ENCODE measurements at places on chromosomes 11 and 22.

- no peak for DNase-seq
These were observed 48.1 kb downstream of the CYTH4 start for GRCh38 chr22:37330200-37331033.

- no peak for DNase-seq
These were observed 20.0 kb downstream of the ADAMTS8 start for GRCh38 chr11:130408401-130408890.

DNA sequence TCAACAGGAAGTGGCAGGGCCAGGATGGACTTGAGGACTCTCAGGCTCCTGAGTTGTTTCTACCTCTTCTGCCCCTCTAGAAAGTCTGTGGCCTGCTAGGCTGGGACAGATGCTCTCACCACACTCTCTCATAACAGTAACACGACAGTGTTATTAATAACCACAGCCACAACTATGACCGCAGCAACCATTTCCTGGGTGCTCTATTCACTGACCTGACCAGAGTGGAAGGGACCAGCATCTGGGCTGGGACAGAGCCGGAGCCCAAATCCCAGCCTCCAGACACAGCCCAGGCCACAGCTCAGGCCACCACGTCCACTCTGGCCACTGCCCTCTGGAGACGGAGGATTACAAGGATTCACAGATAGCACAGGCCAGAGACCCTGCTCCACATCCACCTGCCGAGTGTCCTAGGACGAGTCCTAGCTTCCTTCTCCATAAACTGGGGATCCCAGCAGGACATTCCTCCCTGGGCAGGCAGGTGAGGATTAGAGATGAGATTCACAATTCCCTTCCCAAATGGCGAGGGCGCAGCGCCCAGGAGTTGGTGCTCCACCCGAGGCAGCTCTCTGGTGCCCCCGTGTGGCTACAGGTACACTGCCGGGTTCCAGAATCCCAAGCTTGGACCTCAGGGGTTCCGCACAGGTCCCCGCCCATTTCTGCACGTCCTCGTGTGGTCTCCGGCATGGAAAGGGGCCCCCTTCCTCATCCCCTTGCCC, 7.1 kb downstream of the PNPLA5 start:
- DNase-seq = no peak

GRCh38 chr11:70471254-70471653, 72.9 kb downstream of the CTTN start:
- no peak for DNase-seq

DNA sequence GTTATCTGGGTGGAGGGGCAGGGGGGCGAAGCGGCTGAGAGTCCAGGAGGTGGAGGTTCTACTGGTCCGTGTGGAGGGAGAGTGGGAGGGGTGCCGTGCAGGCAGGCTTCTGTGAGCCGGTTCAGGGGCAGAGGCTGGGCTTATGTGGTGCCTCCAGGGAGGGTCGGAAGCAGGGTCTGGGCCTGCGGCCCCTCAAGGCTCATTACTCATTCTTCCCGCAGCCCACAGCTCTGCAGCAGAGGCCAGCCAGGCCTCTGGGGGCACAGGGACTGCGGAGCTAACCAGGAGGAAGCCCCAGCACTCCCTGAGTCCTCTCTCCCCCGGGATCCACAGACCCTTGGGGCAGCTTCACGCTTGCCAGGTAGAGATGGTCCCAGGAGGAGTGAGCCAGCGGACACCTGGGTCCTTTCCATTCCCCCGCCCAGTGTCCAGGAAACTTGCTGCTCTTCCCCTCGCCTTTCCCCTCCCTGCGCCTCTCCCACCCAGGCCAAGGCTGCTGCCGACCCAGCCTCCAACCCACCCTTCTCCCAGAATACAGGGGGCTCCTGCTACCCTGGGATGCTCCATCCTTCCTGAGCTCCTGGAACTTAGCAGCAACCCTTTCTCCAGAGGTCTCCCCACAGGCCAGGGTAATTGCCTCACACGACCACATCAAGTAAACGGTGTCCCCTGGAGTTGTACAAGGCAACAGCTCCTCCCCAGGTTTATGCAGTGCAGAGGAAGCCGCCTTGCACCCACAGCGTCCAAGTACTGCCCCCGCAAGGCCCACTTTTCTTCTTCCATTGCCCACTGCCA, 6.3 kb downstream of the NRXN2 start:
- no peak for DNase-seq

- no peak for DNase-seq
These were observed 18.8 kb upstream of the USP47 start for GRCh38 chr11:11822946-11823345.

DNA sequence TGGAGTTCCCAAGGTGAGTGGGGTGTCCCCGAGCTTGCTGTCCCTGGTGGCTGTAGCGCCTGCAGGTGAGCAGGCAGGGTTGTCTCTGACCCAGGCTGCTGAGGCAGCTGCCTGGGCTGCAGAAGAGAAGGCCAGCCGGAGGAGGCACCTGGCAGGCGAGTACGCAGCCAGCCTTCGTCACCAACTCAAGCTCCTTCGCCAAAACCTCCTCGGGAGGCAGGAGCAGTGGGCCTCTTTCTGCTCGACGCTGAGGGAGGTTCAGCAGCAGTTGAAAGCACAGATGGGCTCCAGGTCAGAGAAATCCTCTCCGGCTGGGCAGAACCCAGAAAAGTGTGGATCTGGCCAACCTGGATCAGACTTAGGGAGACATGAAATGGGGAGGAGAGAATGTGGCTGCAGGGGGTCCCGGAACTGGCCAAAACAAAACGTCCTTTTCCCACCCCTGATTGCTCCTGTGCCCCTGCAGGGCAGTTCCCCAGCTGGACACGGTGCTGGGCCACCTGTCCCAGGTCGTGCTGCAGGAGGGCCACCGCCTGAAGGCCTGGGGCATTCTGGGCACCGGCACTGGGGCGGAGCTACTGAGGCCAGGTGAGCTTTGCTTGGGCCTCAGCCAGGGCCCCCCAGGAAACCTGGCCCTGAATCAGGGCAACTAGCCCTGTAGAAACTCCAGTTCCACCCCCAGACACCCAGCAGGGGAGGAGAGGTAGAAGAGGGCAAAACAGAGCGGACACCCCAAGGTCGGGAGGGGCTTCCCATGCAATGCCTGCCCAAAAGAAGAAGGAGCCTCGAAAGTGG, 56.7 kb downstream of the BTG4 start:
- no peak for DNase-seq

GRCh38 chr11:90446207-90446606, 223.4 kb upstream of the CHORDC1 start:
- no peak for DNase-seq

DNA sequence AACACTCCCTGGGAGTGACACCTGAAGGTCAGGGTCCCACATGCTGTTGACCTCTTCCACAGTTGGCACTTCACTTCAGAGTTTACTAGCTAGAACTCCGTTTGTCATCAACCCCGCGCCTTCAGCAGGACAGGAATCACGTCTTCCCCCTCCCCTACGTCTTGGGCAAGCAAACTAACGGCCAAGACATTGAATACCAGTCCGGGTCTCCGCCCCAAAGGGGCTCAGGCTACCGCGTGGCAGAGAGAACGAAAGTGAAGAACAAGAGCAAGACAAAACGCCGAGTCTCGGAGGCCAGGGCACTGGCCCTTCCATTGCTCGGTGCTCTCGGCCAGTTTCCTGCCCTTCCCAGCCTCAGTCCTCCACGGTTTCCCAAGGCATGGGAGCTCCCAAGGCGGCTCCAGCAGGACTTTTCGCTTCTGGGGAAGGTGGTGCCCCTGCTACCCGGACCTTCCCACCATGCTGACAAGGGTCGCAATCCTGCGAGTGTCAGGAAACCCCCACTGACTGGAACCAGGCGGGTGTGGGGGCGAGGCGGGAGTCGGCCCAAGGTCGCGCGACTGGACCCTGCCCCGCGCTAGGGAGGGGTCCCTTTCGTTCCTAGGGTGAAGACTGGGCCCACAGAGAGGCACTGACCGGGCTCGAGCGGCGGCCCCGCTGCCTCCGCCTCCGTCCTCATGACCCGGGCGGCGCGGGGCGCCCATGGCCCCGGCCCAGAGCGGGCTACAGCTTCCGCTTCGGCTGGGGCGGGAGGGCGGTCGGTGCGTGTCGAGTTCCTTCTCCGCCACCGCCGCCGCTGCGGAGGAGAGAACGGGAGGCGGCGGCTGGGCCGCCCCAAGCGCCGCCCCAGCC, at the start of gene GUCD1:
TSS of gene GUCD1 (minus strand) at position 826 of the 852 bp plus-strand sequence. CDS start at position 679, 147 bp downstream.
- DNase-seq = peak; percentile 47

DNA sequence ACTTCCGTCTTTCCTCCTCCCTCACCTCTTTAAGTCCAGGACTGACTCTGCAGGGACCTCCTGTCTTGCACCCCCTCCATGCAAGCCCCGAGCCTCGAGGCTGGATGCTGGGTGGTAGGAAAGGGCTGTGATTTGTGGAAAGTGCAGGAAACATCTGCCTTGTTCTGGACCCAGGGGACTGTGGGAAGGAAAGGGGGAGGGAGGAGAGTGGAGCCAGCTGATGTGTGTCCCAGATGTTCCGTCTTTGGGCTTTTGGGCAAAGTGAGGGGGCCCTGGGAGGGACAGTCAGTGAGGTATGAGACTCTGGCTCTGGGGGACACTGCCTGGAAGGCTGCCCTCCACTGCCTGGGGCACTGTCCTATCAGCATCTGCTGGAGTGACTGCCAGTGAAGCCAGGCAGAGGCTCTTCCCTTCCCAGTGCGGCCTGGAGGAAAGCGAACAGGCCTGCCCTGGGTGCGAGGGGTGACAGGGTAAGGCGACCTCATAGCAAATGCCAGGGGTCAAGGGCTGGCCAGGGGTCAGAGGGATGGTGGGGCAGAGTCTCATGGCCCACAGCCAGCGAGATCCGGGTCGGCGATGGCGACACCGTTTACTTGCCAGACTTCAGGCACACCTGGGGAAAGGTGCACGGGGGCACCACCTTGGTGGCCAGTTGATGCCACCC, 1.7 kb downstream of the MRGPRD start:
- DNase-seq = peak; percentile 57

DNA sequence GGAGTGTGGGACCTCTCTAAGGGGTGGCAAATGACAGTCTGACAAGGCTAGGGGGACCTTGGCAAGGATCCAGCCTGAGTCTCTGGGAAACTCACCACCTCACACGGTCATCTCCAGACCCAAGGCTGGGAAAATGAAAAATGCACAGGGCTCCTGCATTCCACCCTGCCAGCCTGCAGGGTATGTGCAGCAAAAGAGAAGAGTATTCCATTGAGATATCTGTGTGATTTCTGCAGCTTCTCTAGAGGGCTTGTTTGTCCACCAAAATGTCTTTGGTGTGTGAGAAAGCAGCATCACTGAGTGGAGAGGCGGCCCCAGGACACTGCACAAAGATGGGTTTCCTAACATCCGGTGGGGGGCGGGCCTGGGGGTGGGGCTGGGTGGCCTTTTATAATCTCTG, 177.8 kb downstream of the EFCAB6 start:
- no peak for DNase-seq

DNA sequence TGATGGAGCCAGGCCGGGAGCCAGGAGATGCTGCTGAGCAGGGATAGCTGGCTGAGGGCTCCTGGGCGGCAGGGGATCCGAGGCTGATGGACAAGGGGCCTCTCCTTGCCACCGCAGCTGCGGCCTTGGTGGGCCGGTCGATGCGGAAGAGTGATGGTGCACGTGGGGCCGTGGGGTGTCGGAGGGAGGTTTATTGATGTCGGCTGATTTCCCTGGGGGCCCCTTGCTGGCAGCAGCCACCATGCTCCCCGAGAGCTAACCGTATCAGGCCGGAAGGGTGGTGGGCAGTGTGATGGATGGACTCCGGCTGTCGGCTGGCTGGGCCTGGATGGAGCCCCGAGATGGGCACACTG, 31.0 kb upstream of the CCDC188 start:
- no peak for DNase-seq

GRCh38 chr11:74022546-74022945, 13.7 kb upstream of the UCP3 start:
- no peak for DNase-seq

- peak; percentile 25 for DNase-seq
These were observed 10.6 kb upstream of the XBP1 start for GRCh38 chr22:28810821-28811491.

DNA sequence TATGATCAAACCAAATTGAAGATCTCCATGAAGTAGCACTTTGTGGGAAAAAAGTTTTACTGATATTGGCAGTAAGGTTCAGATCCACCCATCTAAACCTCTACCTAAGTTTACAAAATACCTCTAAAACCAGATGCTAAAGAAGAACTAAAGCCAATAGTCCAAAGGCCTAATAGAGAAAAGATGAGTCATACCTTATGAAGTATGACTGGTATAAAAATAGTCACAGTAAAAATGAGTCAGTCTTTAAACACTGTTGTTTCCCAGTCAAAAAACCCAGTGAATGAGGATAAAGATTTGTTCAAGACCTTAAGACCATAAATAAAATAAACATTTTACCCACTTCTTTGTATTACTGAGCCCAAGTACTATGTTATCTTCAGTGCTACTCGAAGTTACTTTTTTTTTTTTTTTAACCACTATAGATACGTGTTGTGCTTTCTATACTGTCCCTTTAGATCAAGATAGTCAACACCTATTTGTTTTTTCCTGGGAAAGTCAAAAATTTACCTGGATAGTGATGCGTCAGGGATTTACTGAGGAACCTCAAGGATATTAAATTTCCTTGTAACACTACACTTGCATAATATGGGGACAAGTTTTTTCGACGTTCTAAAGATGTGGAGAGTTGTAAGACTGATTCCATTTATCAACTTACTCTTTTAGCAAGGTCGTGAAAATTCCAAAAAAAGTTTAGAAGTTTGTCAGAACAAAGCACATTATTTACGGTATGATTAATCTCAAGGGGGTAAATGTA, 87.3 kb downstream of the CCDC73 start:
- no peak for DNase-seq

GRCh38 chr11:12862696-12863469, 146.2 kb upstream of the RASSF10 start:
- peak; percentile 63 for DNase-seq

GRCh38 chr11:47595029-47595428, 818 bp upstream of the C1QTNF4 start:
- no peak for DNase-seq

GRCh38 chr11:100866453-100866852, 179.4 kb downstream of the ARHGAP42 start:
- DNase-seq = no peak

GRCh38 chr11:107708792-107709191, 3.1 kb downstream of the SLN start:
- DNase-seq = no peak

DNA sequence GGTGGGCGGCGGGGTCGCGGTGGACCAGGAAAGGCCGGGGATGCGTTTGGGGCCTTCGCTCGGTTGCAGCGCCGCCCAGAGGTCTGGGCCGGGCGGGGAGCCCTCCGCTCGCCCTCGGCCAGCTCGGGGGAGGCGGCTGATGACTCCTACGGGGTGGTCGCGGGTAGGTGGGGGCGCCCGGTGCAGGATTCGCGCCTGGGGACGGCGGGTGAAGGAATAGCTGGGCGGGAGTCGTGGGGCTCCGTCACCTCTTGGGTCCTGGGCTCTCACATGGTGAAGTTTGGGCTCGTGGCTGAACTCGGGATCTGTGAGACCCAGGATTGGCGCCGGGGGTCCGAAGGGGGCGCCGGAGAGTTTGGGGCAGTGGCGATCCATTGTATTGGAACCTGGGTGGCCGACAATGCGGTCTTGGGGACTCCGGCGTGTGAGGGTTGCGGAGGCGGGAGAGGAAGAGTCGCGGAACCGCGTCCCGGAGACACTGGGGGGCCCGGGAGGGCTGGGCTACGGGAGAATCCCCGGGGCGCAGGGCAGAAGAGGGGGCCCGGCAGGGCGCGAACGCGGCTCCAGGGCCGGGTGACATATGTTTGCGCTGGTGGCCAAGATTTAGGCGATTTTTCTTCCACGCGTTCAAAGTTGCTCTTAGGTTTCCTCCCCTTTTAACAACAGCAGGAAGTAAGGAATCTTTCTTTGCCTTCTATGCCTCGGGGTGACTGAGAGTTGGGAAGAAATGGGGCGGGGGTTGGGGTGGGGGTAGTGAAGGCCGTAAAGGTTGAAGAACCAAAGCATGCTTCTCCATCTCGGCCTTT, 935 bp downstream of the QSER1 start:
- DNase-seq = peak; percentile 73

Measured in hindlimb muscle (tissue), 1 donor.